GM04504 (cell line): ENCODE measurements at places on chromosomes 1 and 21.

- no peak for DNase-seq
These were observed 82.4 kb downstream of the COL11A1 start for GRCh38 chr1:103025858-103026409.

GRCh38 chr1:35324486-35324885, 56.0 kb downstream of the ZMYM4 start:
- DNase-seq, result no peak

- DNase-seq, result no peak
These were observed 30.2 kb downstream of the RASAL2 start for GRCh38 chr1:178124115-178124514.

DNA sequence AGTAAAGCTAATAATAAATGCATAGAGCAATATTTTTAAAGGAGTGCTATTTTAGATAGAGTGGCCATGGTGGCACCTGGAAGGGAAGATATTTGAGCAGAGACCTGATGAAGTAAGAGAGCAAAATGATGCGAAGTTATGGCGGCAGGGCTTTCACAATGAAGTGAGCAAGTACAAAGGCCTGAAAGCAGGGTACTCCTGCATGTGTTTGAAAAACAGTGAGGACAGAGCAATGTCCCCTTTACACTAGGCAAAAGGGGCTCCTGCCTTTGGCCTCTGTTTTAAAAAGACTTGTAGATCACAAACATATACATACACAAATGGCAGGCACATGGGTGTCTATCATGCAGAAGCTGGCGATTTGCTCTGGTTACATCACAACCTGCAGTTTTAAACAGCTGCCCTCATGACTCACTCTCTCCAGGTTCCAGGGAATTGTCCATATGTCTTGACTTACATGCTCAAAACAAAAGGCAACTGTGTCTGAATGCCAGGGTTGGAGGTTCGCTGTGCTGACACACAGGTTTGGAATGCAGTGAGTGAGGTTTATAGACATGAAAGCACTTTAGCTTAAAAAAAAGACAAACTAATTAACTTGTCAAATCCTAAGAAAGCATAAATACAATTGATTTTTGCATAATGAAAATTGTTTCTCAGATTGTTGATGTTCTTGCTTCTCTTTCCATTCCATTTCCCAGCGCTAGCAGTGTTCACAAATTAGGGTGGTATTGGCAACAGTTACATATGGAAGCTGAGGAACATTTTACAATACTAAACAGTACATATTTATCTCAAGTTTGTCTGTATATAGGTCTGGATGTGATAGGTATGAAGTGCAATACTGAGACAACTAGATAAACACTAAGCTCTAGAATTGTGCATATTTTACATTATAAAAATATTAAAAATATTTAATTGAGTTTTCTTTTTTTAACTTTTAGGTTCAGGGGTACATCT, 313.9 kb downstream of the BARHL2 start:
- DNase-seq, result peak; percentile 36

DNA sequence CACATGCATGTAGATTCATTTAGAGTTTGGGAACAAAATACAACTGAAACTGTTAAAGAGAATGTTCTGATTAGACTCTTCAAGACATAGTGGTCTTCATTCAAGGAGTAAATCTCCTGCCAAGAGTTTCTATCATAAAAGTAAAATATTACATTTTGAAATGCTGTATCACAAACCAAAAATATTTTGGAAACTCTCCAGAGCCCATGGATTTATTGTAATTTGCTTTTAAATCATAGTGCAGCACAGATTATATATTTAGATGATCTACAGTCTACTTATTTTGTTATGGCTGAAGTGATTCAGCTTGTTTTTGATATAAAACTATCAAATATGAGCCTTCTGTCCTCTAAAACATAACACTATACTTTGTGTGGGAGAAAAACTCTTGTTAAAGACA, 105.3 kb downstream of the DISP1 start:
- no peak for DNase-seq

GRCh38 chr21:46114963-46115362, 17.1 kb downstream of the COL6A2 start:
- no peak for DNase-seq

GRCh38 chr1:172917972-172918371, 132.8 kb downstream of the TNFSF18 start:
- DNase-seq, result peak; percentile 85

DNA sequence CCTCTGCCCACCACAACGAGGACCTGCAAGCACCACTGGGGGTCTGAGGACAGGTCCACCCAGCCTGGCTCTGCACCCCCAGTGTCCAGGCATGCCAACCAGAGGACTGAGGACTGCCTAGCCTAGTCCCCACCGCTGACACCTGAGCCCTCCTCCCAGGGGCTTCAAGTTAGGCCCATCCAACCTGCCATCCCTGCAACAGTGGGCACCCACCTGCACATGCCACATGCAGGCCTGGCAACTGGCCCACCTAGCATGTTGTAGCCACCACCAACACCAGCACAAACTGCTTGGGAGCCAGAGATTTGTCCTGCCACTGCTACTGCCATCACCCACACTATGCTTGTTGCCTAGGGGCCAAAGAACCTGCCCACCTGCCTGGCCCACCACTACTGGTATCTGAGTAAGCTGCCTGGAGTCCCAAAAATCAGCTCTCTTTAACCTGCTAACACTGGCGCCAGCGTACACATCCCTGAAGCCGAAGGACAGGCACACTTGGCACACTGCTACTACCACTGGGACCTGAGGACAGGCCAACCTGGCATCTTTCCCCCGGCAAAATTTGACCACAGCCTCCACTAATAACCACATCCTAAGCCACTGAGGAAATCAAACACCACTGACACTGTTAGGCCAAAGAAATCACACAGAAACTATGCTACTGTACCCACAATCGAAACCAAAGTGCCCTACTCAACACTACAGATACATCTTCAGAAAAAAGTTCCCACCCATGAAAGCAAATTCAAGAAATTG, 61.5 kb downstream of the PSMG1 start:
- DNase-seq, result no peak
